ENCODE measurements at places on chromosomes 6 and 20.

DNA sequence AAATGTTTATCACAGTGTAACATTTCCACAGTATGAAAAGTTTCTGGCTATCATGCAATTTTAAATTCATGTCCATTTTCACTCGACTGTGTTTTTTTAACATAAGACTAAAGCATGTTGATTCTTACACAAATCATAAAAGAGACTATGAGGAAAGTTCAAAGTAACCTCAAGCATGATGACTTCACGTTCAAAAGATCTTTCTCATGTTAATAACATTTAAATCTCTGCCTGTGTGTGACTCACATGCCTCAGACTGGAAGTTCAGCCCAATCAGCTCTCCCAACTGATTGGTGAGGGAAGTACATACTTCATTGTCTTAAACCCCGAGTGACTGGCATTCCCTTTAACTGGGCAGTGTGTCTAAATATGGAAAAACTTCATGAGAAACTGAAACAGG lies 37.4 kb downstream of the ATXN1 start:
- no peak for DNase-seq

GRCh38 chr6:89385156-89385667 lies 26.9 kb downstream of the RRAGD start:
- DNase-seq, result peak; percentile 89

GRCh38 chr6:19153270-19153980 lies 683.7 kb upstream of the ID4 start:
- no peak for DNase-seq

DNA sequence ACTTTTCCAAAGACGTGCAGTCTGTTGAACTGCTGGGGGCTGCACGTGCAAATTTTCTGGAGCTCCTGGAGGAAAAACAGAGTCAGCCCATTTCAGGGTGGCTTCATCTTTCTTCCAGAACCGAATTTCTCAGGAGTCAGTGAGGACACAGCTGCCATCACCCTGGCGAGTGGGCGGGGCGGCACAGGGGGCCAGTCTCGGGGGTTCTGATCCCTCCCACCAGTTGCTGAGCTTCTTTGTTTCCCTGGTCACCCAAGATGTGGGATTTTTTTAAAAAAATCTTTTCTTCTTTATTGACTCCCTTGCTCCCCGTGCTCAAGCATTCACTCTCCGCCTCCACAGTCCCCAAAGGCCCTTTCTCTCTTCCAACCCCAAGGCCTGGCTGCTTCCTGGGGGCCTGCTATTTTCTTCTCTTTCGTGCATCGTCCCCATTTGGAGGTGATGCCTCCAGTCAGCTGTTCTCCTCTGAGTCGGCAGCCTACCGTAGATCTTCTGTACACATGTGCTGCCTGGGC lies 8.9 kb downstream of the C6orf118 start:
- no peak for DNase-seq

GRCh38 chr6:129767776-129768485 lies 58.0 kb upstream of the ARHGAP18 start:
- DNase-seq, result peak; percentile 92

DNA sequence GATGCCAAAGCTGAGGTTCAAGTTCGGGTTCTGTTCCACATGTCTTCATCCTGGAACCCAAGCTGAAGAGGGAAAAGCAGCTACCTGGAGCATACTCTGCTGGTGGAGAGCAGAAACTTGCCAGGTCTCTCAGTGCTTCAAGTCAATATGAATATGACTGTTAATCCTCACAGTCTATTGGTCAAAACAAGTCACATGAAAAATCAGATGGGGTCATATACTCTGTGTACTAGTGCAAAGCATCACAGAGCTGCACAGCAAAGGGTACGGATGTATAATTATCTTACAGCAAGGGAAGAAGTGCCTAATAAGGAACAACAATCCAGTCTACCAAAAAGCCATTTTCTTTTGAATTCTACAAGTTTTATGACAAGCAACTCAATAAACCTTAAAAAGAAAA lies 11.6 kb downstream of the NCOA7 start:
- DNase-seq, result no peak

GRCh38 chr6:169082817-169083507 lies 170.7 kb downstream of the THBS2 start:
- DNase-seq, result no peak

DNA sequence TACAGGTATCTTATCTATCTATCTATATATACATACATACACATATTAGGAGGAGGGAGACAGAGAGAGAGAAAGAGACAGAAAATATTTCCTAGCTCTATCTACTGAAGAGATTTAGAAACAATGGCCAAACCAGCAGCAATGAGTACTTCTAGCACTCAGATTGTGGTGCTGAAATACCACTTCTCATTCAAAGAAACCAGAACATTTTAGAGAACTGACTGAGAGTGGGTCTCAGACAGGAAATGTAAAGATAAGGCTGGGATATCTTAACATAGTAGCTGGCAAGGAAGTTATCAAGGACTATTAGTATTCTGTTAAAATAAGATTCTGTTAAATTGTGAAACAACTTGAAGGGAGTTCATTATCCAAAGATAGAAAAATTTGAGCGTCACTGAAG lies 57.0 kb downstream of the DNAAF9 start:
- DNase-seq, result no peak

DNA sequence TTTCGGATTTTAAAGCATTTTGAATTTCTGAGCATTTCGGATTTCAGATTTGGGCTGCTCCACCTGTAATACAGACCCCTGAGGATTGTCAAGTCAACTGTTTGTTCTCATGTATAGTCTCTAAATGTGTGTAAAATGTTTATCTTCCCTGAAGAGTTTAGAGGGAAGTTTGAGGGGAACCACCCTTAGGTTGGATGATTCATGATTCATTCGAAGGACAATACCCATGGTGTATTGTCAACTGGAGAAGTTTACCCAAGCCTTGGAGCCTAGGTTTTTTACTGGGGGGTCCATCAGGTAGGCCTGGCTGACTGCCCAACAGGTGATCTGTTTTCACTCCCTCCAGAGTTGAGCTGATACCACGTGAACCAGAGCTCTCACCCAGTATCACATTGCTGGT lies 18.9 kb downstream of the GSTA4 start:
- DNase-seq, result no peak

GRCh38 chr6:134035823-134036296 lies 16.6 kb downstream of the SLC2A12 start:
- DNase-seq, result no peak

GRCh38 chr6:16592223-16592911 lies 168.9 kb downstream of the ATXN1 start:
- DNase-seq, result no peak

DNA sequence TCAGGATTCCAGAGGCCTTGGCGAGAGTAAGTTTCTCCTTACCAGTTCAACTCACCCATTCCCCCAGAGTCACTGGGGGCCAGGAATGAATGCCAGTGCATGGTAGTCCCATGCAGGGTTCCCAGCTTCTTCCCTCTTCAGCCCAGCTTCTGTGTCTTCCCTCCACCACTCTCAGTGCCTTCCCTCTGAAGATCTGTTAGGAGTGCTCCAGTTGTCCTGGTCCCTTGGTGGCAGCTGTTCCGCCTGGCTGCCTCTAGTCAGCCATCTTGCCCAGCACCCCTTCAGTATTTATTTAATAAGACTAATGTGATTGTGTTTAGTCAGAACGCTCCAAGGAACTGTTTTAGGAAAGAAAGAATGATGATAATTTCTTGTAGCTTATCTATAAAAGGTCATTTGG lies 23.1 kb downstream of the FIG4 start:
- peak; percentile 66 for DNase-seq

GRCh38 chr6:116280161-116280932 lies 617 bp upstream of the TSPYL1 start:
- DNase-seq, result peak; percentile 44

GRCh38 chr6:38567436-38567835 lies 72.3 kb downstream of the BTBD9 start:
- DNase-seq, result peak; percentile 67

GRCh38 chr6:13427316-13427715 lies 60.1 kb downstream of the GFOD1 start:
- DNase-seq, result no peak

DNA sequence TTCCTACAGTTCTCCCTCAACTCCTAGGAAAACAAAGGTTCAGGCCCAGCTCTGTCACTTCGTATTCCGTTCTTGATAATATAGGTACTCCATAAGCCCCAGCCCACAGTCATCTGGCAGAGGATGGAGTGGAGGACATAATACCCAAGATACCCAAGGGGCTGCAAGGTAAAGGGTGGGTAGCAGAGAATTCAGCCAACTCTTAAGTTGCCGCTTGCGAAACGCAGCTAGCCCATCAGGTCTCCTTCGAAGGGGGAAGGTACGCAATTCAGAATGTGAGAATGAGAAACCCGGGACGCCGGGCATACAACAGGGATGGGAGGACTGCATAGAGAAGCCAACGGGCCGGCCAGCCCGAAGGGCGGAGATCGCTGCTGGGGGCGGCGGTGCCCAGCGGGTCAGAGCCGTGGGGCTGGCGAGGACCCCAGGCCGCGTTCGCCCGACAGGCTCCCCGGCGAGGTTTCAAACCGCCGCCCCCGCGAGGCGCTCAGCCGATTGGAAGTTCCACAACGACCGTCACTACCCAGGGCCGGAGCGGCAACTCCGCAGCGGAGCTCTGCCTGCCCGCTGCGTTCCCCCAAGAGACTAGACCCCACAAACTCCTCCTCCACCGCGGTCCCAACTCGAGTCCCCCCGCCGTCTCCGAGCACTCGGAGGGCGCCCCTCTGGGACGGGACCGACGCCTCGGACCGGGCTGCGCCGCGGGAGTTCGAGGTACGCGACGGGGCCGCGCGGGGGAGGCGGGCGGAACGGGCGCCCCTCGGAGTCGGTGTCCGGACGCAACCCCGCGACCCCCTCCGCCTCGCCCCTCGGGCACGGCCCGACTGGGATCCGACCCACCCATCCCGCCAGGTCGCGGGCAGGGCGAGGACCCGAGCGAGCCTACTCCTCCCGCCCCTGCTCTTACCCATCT lies 911 bp downstream of the CDK19 start:
- DNase-seq, result peak; percentile 64

DNA sequence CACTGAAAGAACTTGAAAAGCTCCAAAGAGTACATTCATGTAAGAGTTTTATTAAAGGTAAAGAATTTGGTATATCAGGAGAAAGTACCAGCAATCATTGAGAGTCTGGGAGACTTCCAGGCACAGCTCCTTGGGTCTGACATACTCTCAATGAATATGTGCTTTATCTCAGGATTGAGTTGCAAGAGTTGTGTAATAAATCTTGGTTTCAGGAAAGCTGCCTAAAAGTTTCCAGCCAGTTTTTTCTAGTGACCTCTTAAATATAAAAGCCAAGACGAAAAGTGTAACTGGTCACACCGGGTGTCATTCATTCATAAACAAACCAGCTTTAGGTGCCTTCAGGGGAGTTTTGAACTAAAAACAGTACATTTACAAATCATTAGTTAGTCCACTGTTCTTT lies 21.6 kb upstream of the GJA1 start:
- no peak for DNase-seq

DNA sequence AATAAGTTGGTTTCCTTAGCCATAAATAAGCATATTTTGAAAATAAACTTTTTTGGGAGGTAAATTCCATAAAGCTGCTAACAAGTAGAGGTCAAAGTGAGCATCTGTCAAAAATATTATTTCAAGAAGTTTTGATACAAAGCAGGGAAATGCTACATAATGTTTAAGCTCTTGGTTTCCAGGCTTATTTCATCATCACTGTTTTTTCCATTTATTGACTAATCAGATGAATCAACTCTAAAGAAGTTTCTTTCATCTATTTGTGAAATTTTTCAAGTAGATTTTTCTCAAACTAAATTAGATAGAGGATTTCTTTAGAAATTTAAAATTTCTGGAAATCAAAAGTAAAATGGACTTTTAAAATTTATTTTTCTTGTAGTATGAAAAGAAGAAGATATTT lies 89.5 kb upstream of the TBX18 start:
- no peak for DNase-seq

DNA sequence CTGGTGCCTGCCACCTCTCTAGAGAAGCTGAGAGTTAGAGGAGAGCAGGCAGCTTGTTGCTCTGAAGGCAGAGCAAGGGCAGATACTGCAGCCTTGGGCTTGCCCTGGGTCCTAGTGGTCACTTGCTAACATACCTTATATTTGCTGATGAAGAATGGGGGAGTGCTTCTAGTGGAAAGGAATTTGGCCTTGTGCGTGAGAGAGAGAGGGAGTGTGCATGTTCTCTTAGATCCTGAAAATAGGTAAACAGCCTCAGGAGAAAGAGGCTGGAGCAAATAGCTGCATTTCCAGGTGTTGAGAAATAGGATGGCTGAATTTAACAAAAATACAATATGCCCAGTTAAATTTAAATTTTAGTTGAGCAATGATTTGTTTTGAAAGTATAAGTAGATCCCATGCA lies 724.5 kb upstream of the FLRT3 start:
- no peak for DNase-seq

- DNase-seq, result no peak
Measured at GRCh38 chr20:20836836-20837235, 124.4 kb upstream of the RALGAPA2 start.

GRCh38 chr20:43138061-43138770 lies 51.5 kb downstream of the PTPRT start:
- DNase-seq, result no peak

- no peak for DNase-seq
Measured at GRCh38 chr6:80449726-80450125, 343.3 kb downstream of the BCKDHB start.

- no peak for DNase-seq
Measured at GRCh38 chr6:144266091-144266649, 19.0 kb upstream of the UTRN start.

- no peak for DNase-seq
Measured at GRCh38 chr6:146874278-146875018, 275.7 kb downstream of the ADGB start.

- no peak for DNase-seq
Measured at GRCh38 chr6:157869673-157870302, 46.7 kb downstream of the SNX9 start.

DNA sequence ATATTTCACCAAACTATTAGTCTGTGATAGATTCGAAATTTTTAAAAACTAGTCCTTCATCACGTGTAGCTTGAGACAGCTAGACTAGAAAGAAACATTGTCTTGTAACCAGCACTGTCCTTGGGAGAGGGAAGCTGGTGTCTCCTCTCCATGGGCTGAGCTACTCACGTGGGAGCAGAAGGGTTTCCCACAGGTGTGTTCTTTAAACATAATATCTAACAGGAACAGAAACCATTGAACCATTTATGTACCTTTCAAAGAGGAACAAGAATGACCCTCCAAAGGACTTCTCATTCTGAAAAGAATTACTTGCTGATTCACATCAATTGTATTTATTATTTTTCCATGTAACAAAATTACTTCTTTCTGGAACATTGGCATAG lies 72.4 kb upstream of the SYNJ2 start:
- DNase-seq, result no peak

- DNase-seq, result no peak
Measured at GRCh38 chr6:16367571-16367970, 129.2 kb downstream of the GMPR start.

DNA sequence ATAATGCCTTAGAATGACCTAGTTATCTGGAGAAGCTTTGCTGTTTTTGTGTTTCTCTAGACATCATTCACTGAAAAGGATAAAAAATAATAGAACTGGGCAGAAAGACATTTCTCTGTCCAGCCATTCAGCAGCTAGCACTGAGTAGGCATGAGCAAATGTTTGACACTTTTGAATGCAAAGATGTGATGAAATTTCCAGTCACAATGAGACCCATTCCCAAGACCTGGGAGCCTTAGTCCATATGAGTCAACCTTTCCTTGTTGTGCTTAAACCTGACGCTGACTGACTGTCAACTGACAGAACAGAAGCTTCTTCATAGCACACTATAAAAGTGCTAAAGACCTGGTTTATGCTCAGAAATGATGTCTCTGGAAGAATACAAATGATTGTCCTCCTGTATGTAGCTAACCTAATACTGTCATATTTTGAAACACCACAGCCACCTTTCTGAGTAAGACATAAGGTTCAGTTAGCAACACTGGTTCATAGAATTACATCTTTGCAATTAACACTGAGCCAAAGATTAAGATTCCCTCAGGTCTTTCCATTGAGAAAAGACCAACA lies 17.1 kb downstream of the RALGAPA2 start:
- no peak for DNase-seq
